HCT116 (cell line): ENCODE measurements at places on chromosomes 4 and X. TPM values are rescaled to one million over a fixed set of nuclear protein-coding genes. Genes with fewer than 3 reads are reported as not detected.

DNA sequence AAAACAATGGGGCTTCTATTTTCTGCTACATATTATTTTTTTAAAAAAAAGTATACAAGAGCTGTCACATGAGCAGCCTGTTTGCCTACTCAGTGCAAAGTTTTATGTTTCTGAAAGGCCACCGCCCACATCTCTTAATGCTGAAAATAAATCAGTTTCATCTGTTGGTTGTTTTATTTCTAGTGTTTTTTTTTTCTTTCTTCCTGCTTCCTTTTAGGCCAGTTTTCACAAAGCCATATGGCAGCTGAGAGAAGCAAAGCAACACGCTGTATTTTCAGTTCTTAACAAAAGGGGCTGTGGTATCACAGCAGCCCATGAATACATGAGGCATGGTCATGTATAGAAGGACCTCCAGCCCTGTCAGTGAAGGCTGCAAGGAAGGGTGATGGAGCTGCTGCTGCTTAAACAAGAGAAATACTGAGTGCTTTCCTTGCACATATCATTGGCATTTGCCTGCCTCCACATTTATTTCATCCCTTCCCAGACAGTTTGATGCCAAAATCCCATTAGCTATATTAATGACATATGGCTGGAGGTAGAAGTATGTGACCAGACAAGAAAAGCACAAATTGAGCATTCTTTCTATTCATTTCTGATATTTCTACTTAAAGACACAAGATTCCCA, 172.5 kb downstream of the PCDH18 start:
- DNase-seq, result no peak

DNA sequence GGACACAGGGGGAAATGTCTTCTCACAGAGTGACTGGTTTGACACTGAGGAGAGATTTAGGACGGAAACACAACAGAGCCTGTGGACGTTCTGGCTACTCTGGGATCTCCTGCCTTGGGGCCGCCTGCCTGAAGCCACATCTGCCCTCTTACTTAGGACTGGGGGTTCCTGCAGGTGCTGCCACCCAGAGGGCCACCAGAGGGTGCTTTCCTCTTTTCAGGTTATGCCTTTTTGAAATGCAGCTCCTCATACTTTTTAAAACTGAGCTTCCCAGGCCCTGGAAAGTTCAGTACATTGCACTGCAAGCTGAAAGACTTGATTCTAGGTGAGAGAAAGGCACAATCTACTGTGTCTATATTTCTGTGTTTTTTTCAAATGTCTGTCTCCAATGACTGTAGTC, 92.2 kb upstream of the PGRMC2 start:
- no peak for DNase-seq

DNA sequence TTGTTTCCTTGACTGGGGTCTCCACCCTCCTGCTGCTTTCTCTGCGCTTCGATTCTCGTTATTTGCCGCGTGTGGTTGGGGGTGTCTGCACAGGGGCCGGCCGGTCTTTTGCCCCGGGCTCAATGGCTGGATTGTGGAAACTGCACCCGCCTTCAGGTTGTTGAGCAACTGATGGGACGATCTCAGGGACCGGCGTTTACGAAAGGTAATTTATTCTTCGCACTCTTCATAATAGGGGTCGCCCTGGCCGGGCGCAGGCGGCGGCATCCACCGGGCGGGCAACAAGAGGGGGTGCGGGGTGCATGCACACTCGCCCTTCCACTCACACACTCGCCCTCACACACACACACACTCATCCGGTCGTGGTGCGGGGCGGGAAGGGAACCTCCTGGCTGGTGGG, 1.4 kb downstream of the ADGRL3 start:
- DNase-seq, result no peak

- no peak for DNase-seq
Measured at GRCh38 chr4:91243132-91243531, 1060.6 kb upstream of the GRID2 start.

- no peak for DNase-seq
Measured at GRCh38 chr4:114509340-114509739, 89.3 kb upstream of the UGT8 start.

GRCh38 chrX:16577483-16578029, 72.4 kb upstream of the S100G start:
- DNase-seq, result no peak

- DNase-seq, result no peak
Measured at GRCh38 chr4:4327652-4328121, 37.6 kb downstream of the ZBTB49 start.

GRCh38 chrX:123859409-123859845, 426 bp upstream of the XIAP start:
- no peak for DNase-seq

DNA sequence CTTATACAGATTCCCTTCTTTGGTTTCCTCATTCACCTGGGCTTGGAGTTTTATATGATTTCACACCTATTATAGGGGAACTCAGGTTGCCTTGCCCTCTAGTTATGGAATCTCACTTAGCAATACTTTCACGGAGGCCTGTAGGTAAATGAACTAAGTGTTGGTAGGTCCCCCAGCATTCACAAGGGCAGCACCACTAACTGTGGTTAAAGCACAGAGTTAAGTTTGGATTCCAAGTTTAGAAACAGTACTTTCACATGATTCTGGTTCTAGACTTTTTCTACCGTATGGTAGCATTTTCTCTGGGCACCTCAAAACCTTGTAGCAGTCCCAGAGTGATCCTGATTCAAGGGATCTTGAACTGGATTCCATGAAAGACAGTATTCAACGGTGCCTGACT, 46.4 kb downstream of the SH2D1A start:
- no peak for DNase-seq

DNA sequence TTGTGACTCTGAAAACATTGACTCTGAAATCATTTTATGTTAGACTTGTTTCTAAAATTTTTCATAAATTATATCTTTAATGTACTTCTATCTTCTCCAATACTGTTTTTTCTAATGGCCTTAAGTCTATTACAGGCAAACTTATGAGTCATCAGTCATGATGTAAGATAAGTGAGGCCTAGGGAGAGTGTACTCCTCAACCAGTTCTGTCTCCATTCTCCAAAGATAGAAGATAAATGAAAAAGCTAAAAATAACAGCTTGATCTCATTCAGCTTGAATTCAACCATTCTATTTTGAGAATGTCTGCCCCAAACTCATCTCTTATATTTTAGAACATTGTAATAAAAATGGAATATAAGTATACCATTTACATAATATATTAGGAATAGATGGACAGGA, 34.5 kb downstream of the STBD1 start:
- no peak for DNase-seq

GRCh38 chrX:135193740-135194139, 22.5 kb upstream of the CT55 start:
- DNase-seq, result no peak

GRCh38 chr4:169135776-169136175, 125.7 kb upstream of the CBR4 start:
- DNase-seq, result no peak

- no peak for DNase-seq
Measured at GRCh38 chr4:183838987-183839712, 66.0 kb upstream of the STOX2 start.

- DNase-seq, result no peak
Measured at GRCh38 chr4:39569209-39569608, 42.0 kb upstream of the UGDH start.

- DNase-seq, result no peak
Measured at GRCh38 chr4:137896221-137896737, 345.9 kb downstream of the SLC7A11 start.

DNA sequence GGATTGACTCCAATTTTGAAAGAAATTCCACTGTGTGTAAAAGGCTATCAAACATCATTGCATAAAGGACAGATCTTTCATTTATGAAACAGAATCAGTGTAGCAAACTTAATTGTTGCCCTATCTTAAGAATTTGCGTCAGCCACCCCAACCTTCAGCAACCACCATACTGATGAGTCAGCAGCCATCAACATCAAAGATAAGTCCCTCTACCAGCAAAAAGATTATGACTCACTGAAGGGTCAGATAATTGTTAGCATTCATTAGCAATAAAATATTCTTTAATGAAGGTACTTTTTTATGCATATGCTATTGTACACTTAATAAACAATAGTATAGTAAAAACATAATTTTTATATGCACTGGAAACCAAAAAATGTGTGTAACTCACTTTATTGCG, 15.8 kb upstream of the GRSF1 start:
- DNase-seq, result no peak

- DNase-seq, result no peak
Measured at GRCh38 chrX:16075087-16075486, 48.3 kb upstream of the GRPR start.

DNA sequence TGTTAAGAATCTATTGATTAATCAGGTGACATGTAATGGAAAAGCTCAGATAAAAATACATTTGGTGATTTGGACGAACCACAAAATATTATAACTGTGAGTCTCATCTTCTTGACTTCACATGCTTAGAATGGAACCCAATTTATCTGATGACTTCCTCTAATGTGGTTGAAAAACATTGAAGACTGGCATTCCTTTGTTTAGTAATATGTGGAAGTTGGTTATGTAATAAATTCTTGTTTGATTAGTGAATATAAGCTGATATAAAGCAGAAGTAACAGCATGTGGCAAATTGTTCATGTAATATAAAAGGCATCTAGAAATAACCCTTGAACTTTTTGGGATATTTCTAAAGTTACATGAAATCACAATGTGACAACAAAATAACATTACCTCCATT, 9.7 kb downstream of the GIMD1 start:
- no peak for DNase-seq

- no peak for DNase-seq
Measured at GRCh38 chr4:38717604-38718003, 53.6 kb downstream of the KLF3 start.

- no peak for DNase-seq
Measured at GRCh38 chr4:150817804-150818528, 197.1 kb downstream of the LRBA start.

- DNase-seq, result no peak
Measured at GRCh38 chr4:16707874-16708273, 190.6 kb downstream of the LDB2 start.

The FAM184B gene
- 0.07 TPM for total RNA-seq

The MAGEC1 gene
- total RNA-seq, result not detected

The ELOVL6 gene
- 38.7 TPM for total RNA-seq

The AIFM1 gene
- 50.0 TPM for total RNA-seq

The PPEF2 gene
- total RNA-seq, result not detected

The CT45A5 gene
- not detected for total RNA-seq

The EREG gene
- 498 TPM for total RNA-seq

The BST1 gene
- 0.44 TPM for total RNA-seq

The P2RY10 gene
- total RNA-seq, result not detected

The RAB40AL gene
- 0.84 TPM for total RNA-seq

The TMEM31 gene
- total RNA-seq, result not detected

The ZMAT1 gene
- 0.69 TPM for total RNA-seq

The HPGDS gene
- total RNA-seq, result not detected

The PAGE2B gene
- total RNA-seq, result not detected
